ACHN (cell line): ENCODE measurements at places on chromosomes 16 and 17.

DNA sequence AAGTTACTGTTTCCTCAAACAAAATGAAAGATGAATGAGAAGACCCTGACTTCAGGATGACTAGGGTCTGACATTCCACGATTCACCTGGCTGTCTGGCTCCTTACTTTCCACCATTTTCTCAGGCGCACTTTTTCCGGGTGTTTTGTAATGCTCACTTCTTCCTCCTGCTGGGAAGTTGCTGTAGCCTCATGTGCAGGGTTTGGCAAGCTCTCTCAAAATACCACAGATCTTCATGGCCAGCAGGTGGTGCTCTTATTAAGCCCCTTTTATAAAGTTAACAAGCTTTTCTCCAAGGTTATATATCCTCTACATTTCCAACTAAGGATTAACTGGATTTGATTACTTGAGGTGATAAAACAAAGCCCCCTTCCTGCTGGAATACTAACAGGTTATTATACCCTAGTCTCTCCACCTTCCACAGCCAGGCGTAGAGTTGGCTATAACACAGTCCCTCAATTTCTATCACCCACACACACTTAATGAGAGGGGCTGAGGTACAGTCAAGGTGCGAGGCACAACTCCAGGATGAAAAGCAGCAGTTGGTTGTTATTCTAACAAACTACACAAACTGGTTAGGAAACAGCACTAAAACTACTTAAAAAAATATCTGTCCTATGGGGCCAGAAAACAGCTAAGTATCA, 45.4 kb downstream of the STH start:
- DNase-seq: peak; percentile 91

GRCh38 chr17:74117999-74118421, 85.5 kb upstream of the RPL38 start:
- no peak for DNase-seq

- DNase-seq: no peak
These were observed 34.8 kb downstream of the TIMM22 start for GRCh38 chr17:1031711-1032110.

DNA sequence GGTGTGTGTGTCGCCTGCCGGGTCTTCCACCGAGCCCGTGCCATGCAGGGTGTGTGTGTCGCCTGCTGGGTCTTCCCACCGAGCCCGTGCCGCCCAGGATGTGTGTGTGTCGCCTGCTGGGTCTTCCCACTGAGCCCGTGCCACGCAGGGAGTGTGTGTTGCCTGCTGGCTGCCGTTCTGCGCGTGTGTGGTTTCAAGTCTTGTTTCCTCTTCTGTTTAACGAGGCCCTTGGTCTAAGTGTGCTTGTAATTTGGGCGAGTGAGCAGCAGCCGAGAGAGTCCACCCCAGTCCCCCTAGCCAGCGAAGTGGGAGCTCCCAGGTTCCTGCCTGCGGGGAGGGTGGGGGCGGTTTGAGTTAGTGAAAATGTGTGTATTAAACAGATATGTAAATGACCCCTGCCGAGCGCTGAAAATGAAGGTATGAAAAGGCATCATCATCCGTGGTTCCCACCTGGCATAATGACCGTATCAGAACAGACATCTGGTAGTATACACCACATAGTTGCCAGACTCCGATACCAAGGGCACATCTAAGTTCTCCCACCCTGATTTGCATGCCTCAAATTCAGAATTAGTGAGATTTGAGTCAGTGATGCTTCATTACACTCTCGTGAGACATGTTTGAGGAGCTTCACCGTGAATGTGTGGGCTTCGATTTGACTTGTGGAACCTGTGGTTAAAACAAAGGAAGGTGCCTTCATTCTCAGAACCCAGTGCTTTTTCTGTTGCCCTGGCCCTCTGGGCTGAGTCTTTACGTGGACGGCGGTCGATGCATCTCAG, 114.5 kb upstream of the CHMP6 start:
- DNase-seq: no peak

- no peak for DNase-seq
These were observed 399.7 kb downstream of the XYLT1 start for GRCh38 chr16:17070882-17071592.

GRCh38 chr17:44904001-44904984, 5.0 kb upstream of the EFTUD2 start:
- no peak for DNase-seq

- DNase-seq: peak; percentile 90
These were observed 189.4 kb downstream of the RAB11FIP4 start for GRCh38 chr17:31580706-31581490.

DNA sequence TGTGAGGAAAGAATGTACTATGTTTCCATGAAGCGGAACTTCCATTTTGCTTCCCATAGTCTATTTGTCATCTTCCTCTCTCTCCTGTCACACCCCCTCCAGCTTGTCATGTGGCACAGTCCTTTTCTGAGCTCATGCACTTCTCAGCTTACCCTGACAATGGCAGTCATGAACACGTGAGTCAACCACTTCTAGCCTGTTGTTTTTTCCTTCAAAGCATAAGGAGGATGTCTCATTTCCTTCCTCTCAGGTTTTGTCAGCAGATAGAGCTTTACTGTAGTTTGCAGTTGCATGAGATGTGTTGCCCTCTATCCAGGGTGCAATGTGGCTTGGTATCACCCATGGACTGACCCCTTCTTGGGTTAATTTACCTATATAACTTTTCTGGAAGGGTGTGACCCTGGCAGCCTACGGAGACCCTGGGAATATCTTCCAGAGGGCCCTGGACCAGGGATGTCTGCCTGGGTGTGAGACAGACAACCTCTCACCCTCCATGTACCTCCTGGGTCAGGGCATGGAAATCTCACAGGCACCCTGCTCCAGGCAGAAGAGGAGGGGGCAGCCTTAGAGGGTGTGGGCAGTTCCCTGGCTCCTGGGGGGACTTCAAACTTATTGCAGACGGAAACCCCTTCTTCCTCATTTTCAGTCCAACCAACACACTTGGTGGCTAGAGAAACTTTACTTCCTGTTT, 4.0 kb upstream of the ZNF267 start:
- peak; percentile 33 for DNase-seq

DNA sequence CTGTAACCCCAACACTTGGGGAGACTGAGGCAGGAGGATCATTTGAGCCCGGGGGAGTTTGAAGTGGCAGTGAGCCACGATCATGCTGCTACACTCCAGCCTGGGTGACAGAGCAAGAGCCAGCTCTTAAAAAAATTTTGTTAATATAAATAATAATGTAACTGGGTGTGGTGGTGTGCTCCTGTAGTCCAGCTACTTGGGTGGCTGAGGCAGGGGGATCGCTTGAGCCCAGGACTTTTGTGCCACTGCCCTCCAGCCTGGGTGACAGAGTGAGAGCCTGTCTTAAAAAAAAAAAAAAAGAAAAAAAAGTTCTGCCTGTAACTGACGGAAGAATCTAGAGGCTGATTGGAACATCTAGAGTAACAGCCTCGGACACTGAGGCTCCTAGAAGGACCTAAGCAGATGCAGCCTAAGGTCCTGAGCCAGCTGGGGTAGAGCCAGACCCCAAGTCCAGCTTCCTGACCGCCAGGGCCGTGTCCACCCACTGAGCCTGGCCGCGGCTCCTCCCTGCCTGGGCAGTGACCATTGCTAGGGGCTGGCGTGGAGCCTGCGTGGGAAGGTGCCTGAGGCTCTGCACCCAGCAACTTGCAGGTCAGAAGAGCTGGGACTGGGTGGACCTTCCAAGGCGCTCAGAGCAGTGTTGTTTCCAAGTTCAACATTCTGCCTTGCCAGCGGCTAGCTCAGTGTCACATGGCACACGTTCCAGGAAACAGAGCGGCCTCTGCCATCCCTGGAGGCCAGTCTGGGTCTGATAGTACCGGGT, 209.4 kb upstream of the CIBAR2 start:
- peak; percentile 20 for DNase-seq

- DNase-seq: no peak
These were observed 646 bp downstream of the CBX2 start for GRCh38 chr17:79778504-79779083.

DNA sequence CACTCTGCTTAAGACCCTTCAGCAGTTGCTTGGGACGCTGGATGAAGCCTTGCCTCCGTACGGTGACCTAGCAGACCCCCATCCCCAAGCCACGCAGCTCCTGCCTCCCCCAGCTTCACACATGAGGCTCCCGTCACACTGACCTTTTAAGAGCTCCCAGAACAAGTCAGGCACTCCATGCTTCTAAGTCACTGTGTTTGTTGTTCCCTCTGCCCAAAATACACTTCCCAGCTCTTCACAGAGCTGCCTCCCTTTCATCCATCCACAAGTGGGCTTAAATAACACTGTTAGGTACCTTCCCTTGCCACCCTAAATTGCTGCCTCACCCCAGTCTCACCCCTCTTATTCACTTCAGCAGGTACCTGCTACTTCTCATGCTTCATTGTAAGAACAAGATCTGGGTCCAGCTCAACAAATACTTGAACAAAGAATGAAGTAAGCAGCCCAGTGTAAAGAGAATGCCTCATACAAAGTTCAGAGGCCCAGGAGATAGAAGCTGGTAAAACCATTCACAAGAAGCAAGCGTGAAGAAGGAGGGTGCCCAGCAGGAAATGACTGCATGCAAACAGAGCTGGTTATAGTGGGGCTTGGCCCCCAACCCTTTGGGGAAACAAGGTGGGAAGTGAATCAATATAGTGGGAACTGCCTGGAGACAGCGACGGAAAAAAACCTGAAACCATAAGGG, 5.8 kb downstream of the ZC3H7A start:
- no peak for DNase-seq

GRCh38 chr17:49086649-49087048, 45.9 kb upstream of the B4GALNT2 start:
- no peak for DNase-seq

GRCh38 chr16:54937671-54938211, 7.1 kb downstream of the IRX5 start:
- no peak for DNase-seq

GRCh38 chr16:19636436-19637267, 81.1 kb downstream of the VPS35L start:
- DNase-seq: no peak

GRCh38 chr17:45425125-45425983, 7.3 kb downstream of the ARHGAP27 start:
- peak; percentile 98 for DNase-seq

GRCh38 chr17:79619196-79619595, 8.3 kb upstream of the RBFOX3 start:
- no peak for DNase-seq

DNA sequence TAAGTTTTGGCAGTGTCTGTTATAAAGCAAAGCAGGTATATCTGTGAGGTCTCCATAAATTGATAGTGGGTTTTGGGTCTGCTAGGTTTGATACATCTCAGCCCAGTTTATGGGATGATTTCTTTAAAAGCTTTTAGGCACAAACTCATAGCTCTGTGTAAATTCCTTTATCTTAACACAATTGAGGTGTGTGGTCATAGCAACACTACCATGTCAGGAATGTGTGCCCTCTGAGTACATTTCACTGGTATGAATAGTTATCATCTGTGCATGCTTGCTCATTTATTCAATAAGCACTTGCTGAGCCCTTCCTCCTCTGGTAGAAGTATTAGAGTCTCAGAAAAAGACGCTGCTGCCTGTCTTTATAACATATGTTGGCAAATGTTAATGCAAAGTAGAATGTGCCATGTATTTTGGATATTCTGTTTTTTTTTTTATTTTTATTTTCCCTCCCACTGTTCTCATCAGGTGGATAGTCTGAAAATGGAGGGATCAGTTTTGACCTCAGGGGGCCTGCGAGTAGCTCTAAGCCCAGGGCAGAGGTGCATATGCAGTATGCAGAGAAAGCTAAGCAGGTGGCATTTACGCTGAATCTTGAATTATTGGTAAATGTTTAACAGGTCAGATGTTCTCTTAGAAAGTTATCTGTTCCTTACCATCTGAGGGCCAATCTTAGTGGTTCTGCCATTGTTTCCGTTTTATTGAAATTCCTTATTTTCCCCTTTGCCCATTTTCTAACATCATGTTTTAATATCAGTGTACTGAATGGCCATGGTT, 90.7 kb downstream of the WNT3 start:
- peak; percentile 93 for DNase-seq

DNA sequence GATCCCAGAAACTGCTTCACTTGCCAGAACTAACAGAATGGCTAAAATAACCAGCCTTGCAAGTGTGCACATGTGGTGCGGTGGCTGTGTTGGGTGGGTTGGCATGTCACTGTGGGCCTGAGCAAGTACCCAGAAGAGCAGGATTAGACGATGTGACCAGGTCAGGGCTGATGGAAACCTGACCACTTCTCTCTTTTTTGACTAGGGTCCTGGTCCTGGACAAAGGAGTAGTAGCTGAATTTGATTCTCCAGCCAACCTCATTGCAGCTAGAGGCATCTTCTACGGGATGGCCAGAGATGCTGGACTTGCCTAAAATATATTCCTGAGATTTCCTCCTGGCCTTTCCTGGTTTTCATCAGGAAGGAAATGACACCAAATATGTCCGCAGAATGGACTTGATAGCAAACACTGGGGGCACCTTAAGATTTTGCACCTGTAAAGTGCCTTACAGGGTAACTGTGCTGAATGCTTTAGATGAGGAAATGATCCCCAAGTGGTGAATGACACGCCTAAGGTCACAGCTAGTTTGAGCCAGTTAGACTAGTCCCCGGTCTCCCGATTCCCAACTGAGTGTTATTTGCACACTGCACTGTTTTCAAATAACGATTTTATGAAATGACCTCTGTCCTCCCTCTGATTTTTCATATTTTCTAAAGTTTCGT, 16.7 kb downstream of the ANKRD40 start:
- DNase-seq: no peak

DNA sequence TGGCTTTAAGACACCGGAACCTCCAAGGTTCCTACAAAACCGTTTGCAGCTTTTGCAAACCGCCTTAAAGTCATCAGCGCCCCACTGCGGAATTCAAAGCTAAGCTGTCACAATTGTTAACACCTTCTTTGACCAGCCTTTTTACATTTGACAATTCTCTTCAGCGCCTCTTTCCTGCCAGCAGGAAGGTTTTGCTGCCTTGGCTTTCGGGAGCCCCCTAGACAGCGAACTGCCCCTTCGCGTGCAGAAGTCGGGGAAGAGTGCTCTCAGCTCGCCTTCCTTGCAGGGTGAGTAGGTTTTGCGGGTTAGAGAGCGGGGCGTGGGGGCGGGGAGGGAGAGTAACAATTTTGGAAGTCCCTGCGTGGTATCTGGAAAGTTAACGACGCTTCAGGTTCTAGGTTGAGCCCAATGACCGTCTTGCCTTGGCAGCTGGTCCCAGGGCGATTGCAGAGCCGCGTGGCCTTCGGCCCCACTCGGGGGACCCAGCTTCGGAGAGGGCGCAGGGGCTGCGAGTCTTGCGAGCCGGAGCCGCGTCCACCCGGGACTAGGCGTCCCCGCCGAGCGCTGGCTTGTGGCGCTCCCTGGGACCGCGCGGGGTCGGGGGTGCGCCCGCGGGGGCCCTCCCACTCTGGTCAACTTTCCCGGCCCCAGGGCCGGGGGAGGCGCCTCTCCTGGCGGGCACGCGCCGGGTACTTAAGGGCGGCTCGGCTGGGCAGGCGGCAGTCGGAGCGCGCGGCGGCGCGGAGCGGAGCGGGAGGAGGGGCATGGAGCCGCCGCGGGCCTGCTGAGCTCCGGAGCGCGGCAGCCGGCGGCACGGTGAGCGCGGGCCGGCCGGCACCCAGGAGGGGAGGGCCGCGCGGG, at the start of gene HAS3:
Gene HAS3 (plus strand): TSS at position 153 of the 861 bp plus-strand sequence. CDS start 3,743 bp downstream, outside the sequence.
- DNase-seq: peak; percentile 91

- no peak for DNase-seq
These were observed 3.6 kb upstream of the ITGA3 start for GRCh38 chr17:50052241-50052796.
